IPS-NIHi11 (cell line): ENCODE measurements at places on chromosomes 16 and 17.
A peak's percentile ranks its signal among the peaks of the same experiment; 100 is the strongest.

DNA sequence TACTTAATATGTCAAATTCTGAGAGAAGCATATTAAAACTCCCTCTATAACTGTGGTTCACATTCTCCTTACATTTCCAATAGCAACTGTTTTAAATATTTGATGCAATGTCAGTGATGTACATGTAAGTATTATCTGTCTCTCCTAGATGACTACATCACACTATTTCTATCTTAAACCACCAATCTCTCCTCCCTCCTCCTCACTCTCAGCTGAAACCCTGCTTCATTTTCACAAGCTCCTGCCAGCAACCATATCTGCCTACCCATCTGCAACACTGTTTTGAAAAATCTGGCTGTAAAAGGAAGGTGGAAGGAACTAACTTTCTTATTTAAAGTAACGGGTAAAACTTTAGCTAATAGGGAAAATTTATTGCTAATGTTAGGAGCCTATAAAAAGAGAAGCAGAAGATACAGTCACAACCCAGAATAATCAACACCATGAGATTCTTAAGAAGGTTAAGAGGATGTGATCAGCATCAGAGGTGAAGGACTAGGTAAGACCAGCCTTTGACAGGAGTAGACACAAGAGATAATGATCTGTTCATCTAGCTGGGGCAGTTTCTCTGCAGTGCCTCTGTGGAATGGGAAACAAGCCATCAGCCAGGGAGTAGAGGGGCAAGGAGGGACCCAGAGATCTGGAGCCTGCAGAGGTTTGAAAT, 31.0 kb downstream of the MYH10 start:
- no peak for DNase-seq

DNA sequence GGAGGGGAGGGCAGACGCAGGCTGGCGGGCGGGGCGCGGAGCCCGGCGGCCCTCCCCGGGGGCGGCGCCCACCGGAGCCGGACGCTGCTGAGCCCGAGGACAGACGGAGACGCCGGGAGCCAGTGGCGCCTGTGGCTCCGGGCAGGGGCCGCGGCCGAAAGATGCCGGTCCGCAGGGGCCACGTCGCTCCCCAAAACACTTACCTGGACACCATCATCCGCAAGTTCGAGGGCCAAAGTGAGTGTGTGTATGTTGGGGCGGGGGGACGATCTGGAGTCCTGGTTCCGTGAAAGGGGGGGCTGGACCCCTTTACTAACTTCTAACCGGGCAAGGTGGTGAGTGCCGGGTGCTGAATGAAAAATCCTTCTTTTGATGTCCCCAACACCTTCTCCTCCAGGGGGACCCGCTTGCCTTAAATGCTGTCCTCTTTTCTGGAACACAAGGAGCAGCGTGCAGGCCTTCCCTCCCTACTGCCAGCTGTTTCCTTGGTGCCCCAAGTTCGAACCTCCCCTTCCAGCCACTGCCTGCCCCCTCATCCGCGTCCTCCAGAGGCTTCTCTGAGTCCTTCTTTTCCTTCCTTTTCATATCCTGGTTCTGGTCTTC, at the start of gene KCNH6:
Gene KCNH6 (plus strand): TSS at position 106 of the 603 bp plus-strand sequence. CDS start 56 bp downstream, at position 162.
- DNase-seq: peak; percentile 56

GRCh38 chr17:41718287-41718645, 6.1 kb downstream of the GAST start:
- no peak for DNase-seq

DNA sequence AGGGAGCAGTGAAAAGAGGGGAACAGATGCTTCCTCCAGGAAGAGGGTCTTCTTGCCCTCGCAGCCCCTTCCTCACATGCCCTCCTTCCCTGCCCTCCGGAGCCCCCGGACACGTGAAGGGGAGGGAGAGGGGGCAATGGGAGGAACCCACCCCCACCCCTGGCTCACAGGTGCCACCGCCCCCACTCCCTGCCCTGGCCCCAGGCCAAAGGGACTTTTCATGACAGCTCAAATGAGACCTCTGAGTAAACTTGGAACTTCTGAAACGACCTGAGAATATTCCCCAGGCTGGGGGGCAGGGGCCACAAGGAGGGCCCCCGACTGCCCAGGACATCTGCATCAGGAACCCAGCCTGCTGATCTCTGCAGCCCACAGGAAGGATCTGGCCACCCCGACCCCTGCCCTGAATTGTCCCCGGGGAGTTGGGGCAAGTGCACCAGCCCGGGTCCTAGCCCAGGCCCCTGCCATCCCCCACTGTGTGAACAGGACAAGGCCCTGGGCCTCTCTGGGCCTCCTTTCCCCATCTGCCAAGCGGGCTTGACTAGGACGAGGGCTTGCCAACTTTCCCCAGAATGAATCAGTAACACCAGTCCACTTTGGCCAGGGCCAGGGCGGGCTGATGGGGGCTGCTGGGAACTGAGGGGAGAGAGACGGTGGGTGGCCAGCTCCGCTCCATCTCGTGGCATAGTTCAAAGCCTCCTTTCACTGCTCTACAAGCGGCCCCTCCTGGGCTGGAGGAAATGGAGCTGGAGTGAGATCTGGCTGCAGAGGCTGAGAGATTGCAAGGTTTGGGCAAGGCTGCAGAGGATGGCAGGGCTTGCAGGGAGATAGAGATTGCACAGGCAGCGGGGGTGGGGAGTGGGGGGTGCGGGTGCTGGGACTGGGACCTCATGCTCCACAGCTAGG, 3.8 kb downstream of the IL21R start:
- no peak for DNase-seq

- DNase-seq: no peak
Observed at GRCh38 chr17:59373882-59374495, 42.5 kb downstream of the YPEL2 start.

GRCh38 chr16:68785715-68786114, 48.6 kb downstream of the CDH1 start:
- no peak for DNase-seq

DNA sequence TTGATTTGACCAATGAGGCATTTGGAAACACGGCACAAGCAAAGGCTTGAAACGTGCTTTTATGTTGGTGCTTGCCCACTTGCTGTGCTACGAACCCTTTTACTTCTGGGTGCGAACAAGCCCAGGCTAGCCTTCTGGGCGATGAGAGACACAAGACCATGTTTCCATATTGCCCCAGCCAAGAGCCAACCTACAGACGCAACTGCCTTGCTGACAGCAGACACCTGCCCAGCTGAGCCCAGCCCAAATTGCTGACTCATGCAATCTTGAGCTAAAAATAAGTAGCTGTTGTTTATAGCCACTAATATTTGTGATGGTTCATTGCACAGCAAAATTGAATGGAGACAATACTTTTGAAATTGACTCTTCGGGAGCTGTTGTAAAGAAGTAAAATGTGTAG, 464.5 kb downstream of the WWOX start:
- no peak for DNase-seq

DNA sequence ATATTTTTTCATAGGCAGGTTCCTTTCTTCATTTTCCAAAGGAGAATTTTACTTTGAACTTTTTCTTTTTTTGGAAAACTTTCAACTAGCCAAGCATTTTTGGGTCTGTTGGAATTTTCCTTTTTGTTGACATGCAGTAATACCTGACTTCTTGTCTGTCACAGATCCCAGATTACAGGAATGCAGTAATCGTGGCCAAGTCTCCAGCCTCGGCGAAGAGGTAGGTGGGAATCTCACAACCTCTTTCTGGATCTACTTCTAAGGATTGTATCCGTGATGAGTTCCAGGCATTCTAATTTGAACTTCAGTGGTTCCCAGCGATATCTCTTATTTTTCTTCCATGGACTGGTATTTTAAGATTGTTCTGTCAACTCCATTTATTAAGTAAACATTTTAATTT, 31.7 kb downstream of the PRPSAP2 start:
- no peak for DNase-seq

DNA sequence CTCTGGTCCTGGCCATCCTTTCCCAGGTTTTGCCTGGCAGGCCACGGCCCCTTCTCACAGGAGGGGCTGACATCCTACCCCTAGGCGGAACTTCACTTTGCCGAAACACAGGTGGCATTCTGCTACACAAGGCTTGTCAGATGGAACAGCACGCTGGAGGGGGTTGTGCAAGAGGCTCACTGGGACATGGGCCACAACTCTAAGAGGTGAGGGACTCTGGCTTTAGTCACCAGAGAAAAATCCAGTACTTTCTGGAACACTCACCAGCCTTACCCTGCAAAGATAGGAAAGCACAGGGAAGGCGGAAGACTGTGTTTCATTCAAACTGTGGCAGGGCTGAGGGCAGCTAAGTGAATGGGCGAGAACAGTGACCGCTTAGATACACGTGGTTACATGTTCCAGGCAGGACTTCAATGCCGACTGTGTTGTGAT, 18.3 kb downstream of the CDC42EP4 start:
- no peak for DNase-seq

- DNase-seq: no peak
Observed at GRCh38 chr17:56987283-56987834, 9.4 kb downstream of the SCPEP1 start.

GRCh38 chr16:7088711-7089110, 243.9 kb upstream of the RBFOX1 start:
- DNase-seq: no peak

DNA sequence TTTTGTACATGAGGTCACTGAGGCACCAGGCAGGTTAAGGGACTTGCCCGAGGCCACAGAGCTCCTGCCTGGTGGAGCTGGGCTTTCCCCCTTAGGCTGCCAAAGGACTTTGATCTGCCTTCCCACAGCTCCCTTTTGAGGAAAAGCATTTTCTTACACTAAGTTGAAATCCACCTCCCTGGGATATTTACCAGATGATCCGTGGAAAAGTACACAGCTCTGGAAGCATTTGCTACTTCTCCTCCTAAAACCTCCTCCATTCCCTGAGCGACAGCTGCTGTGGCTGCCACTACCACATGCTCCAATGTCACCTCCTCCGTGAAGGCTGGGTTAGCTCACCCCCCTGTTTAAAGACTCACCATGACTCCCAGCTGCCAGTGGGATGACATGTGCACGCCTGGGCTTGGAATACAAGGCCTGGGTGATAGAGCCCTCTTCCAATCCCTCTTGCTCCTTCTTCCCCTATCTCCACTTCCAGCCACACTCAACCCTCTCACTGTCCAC, 1.2 kb upstream of the MPRIP start:
- no peak for DNase-seq

GRCh38 chr16:8959921-8960787, 3.6 kb downstream of the USP7 start:
- DNase-seq: peak; percentile 33

- peak; percentile 75 for DNase-seq
Observed at GRCh38 chr17:39926588-39927100, 757 bp downstream of the ORMDL3 start.

DNA sequence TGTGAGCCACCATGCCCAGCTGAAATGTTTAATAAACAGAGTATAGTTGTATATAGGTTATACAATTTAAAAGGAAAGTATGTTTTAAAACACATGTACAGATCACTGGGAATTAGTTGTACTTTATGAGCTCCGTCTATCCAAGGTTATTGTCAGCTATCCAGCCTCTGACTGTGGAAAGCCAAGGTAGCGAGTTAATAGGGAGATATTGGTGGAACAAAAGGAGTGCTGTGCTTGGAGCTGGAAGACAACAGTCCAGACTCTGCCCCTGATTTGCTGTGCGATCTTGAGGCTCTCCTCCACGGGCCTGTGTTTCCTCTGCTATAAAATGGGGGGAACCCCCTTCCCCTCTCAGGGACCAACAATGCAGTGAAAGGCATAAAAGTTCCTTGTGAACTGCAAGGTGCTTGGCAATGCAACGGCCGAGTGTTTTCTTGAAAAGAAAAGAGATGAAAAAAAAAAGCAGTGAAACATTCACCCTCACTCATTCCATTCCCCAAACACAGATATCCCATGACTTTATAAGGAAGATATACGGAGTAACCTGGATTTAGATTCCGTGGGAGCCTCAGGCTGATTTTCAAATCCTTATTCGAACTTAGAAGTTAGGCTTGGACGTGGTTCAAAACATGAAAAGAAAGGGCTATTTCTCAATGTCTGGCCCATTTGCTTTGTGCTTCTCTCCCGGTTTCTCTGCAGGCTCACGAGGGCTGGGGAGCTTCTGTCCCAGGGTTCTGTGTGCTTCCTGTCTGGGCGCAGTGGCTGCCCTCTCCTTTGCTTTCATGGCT, 34.1 kb downstream of the CUEDC1 start:
- no peak for DNase-seq

GRCh38 chr17:33218698-33219601, 74.1 kb downstream of the ASIC2 start:
- no peak for DNase-seq

- no peak for DNase-seq
Observed at GRCh38 chr16:56617212-56618085, 8.1 kb upstream of the MT1E start.

- no peak for DNase-seq
Observed at GRCh38 chr16:88067530-88068411, 116.5 kb downstream of the BANP start.

DNA sequence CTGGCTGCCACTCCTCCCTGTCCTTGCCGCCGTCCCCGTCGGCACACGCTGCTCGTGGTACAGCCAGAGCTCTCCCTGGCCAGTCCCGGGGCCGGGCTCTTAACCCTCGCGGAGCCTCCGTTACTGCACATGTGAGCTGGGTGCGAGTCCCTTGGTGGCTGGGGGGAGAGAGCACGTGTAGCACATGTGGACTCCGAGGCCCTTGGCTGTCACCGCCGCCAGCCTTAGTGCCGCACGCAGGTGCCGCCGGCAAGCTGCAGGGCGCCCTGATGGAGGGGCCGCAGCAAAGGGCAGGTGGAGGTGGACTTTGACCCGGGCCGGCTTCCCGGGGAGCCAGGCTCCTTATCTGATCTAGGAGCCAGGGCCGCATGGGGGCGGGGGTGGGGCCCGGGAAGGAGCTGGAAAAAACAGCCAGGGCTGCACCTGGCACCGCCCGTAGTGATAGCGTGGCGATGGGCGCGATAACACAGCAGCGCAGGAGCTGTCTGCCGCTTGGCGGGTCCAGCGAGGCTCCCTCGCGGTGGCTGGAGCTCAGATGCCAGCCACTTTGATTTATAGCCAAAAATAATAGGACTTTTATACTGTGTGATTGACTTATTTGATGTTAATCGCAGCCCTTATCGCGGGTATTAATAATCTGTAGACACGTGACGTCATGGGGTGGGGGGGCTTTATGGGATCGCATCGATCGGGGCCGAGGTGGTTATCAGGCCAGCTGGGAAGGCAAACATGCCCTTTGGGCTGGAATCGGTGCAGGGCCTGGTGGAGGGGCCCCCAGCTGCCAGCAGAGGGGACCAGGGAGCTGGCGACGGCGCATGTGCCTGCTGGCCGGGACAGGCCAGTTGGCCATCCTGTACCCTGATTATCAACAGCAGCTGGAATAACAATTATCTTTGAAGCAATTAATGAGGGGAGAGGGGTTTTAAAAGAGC, 35.1 kb downstream of the ZFPM1 start:
- no peak for DNase-seq

GRCh38 chr17:58822148-58823050, 66.7 kb downstream of the PPM1E start:
- DNase-seq: peak; percentile 3

DNA sequence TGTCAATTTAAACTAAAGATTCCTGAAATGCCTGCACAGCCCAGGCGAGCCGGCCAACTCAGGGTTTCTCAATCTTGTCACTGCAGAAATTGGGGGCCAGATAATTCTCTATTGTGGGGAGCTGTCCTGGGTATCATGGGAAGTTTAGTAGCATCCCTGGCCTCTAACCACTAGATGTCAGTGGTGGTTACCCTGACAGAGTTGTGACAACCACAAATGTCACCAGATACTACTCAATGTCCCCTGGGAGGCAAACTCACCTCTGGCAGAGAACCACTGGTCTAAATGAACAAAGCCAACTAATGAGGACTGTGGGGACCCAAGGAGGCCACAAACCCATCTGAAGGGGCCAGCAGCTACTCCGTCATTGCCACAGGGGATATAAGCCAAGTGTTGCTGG, 90.9 kb downstream of the MYH11 start:
- DNase-seq: peak; percentile 68
